ENCODE measurements at places on chromosomes 7 and 10.
A peak's percentile ranks its signal among the peaks of the same experiment; 100 is the strongest.

DNA sequence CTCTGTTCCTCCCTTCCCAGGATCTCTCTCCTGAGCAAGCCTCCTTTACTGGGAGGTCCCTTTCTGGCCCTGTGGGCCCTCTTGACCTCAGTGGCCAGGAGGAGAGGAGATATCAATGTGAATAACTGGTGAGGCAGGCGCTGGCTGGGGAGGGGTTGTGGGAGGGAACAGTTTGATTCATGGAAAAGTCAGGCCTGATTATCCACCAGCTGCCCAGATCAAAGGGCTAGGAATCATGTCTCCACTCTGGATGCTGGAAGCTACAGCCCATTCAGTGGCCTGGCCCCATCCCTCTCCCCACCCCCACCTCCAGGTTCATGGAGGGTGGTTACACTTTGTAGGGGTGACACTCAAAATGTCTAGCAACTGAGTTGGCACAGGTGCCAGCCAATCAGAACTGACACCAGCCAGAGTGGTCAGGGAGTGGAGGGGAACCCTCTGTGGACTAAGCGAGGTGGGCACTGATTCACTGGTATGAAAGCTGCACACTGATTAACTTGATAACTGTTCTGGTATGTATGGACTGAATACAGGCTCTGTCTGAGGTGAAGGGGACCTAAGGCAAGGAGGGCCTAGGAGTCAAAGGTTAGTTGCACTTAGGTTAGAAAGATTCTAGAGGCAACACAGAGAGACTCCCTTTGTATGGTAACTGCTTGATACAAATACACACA is 4.8 kb downstream of the PRRT4 start:
- no peak for DNase-seq

GRCh38 chr10:74035303-74035702 is 37.4 kb downstream of the VCL start:
- DNase-seq = no peak

DNA sequence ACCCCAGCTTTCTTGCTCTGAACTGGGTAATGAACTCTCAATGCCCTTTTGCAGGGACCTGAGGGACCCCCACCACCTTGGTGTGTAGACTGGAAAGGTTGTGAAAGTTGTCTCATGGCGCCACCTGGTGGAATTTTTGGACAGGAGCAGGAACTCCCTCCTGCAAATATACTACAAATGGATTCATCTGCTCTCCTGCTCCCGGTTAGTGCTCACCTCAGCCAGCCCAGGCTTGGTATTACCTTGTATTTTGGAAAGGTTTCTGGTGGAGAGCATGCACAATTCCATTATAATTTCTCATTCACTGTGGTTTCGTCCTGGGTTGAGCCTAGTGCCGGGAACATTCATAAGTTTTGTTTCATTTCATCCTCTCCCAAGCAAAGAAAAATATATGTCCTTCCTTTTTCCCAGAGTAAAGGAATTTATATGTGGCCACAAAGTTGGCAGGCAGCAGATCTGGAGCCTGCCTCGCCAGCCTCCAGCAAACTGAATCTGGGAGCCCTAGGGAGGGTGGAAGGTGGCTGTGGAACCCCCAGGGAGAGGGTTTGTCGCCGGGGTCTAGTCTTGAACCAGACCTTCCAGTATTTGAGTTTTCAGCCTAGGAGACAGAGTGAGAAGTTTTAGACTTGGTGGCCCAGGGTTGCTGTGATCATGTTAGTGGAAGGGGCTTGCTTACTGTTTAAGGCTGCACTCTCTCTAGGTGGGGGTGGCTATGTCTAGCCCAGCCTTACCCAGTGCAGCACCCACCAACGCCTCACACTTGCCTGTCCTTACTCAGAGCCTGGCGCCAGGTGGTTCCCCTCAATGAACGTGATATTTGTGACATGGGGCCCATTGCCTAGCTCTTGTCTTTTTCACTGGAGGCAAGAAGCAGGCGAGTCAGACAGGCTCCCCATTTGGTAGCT is 9.5 kb downstream of the FAM241B start:
- DNase-seq = peak; percentile 92

GRCh38 chr7:20132585-20132984 is 84.6 kb downstream of the MACC1 start:
- DNase-seq = no peak

DNA sequence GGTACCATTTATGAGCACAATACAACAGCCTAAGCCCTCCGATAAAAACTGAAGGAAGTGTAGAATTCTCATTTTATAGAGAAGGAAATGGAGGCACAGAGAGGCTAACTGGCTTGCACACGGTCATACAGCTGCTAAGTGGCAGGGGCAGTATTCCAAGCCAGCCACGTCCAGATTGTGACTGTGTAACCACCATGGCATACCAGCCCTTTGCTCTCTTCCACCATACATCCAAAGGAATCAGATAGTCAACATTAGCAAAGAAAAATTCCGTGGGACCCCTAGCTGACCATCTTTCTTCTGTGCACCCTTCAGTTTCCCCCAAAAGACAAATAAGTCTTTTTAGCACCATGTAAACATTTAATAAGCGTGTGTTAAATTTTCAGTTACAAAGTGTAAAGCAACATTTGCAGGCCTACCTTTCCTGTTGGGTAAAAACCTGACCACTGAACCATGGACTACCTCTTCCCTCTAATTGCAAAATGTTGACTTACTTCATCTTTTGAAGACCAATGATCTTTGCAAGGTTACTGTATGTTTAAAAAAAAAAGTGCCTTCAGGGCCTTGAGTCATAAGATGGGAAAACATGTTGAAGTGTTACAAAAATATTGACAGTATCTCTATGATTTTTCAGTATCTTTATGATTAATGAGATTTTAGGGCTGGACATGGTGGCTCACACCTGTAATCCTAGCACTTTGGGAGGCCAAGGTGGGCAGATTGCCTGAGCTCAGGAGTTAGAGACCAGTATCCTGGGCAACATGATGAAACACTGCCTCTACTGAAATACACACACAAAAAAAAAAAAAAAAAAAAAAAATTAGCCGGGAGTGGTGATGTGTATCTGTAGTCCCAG is 24.3 kb upstream of the PDZD8 start:
- no peak for DNase-seq

GRCh38 chr7:96870185-96870584 is 135.2 kb upstream of the DLX6 start:
- DNase-seq = no peak

DNA sequence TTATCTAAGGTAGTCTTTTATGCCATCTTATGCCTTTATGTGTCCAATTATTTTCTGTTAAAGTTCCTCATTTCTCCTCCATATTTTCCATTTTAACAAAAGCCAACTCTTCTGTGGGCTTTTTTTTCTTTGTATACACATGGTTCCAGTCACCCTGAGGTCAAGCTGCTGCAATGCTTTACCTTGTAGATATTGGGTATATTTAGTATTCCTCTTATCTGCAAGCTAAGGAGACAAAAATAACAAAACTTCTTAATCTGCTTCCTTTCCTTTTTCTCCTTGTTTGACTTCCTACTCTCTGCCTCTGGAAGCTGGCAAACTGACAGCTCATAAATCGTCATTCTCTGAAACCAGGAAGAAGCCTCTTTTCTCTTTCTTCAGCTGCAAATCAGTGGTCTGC is 885.0 kb upstream of the LRRN3 start:
- DNase-seq = no peak

DNA sequence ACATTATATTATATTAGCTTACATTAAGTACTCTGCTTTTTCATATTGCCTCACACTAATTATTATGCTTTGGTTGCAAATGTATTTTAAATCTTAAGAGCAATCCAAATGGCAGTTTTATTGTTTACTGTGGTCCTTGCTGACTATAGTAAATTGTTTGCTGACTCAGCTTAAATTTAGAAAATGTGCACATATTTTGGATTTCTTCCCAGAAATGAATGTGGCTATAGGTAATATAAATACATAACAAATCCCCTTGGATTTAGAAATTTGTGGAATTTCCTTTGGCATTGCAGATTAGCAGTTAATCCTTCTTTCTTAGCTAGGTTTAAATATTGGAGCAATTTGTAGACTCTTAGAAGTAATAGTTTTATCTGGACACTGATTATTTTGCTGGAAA is 565.8 kb downstream of the NRG3 start:
- DNase-seq = no peak

DNA sequence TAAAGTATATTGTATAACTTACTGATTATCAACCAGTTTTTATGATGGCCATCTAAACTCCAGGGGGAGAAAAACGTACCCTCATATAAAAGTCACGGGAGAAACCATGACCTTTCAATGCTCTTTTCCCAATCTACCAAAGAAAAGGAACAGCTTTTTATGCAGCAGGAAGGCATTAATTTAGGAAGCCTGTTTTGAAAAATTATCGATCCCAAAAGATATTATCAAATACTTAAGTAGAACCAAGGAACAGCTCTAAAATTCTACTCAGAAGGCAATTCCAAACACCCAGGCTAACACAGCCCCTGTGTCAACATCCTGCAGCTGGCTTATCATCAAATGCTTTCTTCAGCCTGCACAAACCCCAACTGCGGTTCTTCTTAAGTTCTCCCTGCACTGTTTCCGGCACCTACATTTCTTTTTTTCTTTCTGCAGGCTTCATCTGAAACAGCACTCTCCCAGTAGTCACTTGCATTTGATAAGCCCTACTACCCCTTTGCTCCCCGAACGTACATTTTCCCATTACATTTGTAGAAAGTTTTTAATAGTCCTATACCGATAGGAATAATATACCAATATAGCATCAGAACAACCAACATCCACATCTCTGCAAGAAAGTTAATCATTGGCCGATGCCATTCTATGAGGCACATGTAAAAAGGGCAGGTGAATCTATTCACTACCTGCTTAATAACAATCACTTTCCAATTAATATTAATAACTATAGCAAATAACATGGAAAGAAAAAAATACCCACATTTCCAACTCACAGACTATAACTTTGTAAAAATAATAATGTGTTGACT is 47.9 kb downstream of the PIP4K2A start:
- no peak for DNase-seq

GRCh38 chr7:142478479-142479220 is 220.8 kb upstream of the PRSS58 start:
- DNase-seq = peak; percentile 32

- DNase-seq = no peak
Observed at GRCh38 chr7:91411060-91411459, 146.8 kb downstream of the FZD1 start.

GRCh38 chr7:95529701-95530100 is 44.0 kb downstream of the ASB4 start:
- no peak for DNase-seq

- no peak for DNase-seq
Observed at GRCh38 chr10:29648983-29649268, 14.2 kb upstream of the SVIL start.

DNA sequence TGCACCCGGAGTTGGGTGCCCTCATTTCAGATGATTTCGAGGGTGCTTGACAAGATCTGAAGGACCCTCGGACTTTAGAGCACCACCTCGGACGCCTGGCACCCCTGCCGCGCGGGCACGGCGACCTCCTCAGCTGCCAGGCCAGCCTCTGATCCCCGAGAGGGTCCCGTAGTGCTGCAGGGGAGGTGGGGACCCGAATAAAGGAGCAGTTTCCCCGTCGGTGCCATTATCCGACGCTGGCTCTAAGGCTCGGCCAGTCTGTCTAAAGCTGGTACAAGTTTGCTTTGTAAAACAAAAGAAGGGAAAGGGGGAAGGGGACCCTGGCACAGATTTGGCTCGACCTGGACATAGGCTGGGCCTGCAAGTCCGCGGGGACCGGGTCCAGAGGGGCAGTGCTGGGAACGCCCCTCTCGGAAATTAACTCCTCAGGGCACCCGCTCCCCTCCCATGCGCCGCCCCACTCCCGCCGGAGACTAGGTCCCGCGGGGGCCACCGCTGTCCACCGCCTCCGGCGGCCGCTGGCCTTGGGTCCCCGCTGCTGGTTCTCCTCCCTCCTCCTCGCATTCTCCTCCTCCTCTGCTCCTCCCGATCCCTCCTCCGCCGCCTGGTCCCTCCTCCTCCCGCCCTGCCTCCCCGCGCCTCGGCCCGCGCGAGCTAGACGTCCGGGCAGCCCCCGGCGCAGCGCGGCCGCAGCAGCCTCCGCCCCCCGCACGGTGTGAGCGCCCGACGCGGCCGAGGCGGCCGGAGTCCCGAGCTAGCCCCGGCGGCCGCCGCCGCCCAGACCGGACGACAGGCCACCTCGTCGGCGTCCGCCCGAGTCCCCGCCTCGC is at the start of gene EGFR:
EGFR (plus strand) TSS at position 657 of the 830 bp plus-strand sequence. CDS start 261 bp downstream, outside the sequence.
- DNase-seq = no peak

DNA sequence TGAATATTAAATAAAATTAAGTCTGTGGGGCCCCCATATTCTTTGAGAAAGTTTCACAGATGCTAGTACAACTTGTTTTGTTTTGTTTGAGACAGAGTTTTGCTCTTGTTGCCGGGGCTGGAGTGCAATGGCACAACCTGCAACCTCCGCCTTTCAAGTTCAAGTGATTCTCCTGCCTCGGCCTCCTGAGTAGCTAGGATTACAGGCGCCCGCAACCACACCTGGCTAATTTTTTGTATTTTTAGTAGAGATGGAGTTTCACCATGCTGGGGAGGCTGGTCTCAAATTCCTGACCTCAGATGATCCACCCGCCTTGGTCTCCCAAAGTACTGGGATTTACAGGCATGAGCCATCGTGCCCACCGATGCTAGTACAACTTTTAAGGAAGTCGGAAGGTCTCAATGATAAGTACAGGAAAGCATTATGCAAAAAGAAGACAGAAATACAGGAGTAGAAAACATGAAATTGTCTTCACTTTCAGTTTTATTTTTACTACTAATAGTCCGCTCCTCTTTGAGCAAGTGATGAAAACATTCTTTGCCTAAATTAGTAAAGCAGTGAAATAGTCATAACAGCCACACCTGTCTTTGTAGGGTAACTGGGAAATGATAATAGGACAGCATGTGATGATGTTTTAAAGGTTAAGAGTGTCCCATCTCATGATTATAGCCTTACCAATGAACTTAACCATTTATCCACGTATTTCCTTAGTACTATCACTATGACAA is 147.5 kb downstream of the SEMA3D start:
- DNase-seq = no peak

DNA sequence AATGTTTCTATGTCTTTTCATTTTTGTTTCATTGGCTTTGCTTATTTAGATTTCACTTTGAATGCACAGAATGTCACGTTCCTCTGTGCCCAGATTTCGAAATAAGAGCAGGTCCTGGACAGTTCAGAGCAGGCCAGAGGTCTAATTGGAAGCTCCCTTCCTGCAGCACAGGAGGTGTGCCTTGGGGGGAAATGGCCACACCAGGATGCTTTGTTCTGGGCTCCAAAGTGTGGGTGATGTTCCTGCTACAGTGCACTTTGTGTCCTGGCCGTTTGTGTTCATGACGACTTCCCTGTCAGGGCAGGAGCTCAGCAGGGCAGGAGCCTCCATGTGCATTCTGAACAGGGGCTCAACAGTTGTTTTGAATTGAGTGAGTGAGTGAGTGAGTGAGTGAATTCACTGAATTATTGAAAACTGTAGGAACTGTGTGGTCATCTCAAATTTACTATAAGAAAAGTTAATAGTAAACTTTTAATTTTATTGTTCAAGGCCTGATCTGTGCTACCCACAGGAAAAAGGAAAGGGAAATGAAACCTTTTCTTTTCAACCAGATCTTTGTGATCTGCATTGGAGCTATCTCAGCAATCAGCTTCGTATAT is 109.5 kb upstream of the GJD4 start:
- DNase-seq = no peak

- peak; percentile 68 for DNase-seq
Observed at GRCh38 chr7:39949971-39950472, at the start of gene CDK13. Gene CDK13 (plus strand): TSS chr7:39950256. CDS start chr7:39950642, 386 bp downstream.
